ENCODE measurements at places on chromosomes 4 and X.

DNA sequence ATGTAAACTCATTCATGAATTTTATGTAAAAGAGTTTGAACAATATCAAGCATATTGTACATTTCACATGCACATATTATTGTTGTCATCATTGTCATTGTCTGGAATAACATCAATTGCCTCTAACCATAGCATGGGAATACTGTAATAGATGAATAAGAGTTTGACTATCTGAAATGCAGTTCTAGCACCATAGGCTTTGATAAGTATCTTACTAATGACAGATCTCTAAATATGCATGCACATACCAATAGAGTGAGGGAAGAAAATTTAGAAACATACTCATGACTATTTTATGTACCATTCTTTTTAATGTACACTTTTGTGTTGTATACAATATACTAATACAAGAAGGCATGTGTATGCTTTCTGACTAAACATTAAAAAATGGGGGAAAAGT lies 161.6 kb upstream of the SPRY1 start:
- DNase-seq, result peak; percentile 76

GRCh38 chrX:37825215-37825842 lies 22.0 kb downstream of the DYNLT3 start:
- peak; percentile 29 for DNase-seq

DNA sequence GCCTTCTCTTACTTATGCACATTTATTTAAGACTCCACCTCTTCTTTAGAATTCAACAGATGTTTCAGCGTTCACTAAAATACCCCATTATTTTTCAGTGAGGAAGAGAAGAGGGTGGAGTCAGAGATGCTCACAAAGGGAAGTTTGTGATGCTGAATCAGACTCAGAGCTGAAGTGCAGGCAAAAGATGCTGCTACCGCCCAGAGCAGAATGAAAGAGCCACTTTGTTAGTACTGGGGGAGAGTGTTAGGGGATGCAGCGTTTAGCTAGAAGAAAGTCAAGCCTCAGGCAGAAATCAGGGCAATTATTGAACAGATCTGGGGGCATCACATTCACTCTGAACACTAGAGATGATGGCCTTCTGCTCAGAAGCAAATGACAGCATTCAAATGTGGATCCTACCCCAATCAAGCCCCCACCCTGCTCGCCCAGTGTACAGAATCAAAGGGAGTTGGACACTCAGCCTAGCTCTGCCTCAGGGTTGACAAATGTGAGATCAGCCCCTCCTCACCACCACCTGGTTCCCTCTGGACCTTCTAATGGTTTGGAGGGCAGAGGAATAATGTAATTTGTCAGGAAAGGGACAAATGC lies 138.3 kb downstream of the UNC5C start:
- DNase-seq, result no peak

GRCh38 chr4:13007802-13008470 lies 476.2 kb downstream of the RAB28 start:
- DNase-seq, result no peak
